ENCODE measurements at places on chromosomes 3 and 15. TPM values are rescaled to one million over a fixed set of nuclear protein-coding genes. Genes with fewer than 3 reads are reported as not detected.

NDN gene
- 35.1 TPM for total RNA-seq

NR1I2 gene
- under 0.01 TPM for total RNA-seq

AGBL1 gene
- total RNA-seq, result not detected

WDR82 gene
- total RNA-seq, result 51.2 TPM

ITPKA gene
- 1.6 TPM for total RNA-seq

SMAD6 gene
- total RNA-seq, result 3.0 TPM

TARS3 gene
- 13.8 TPM for total RNA-seq

LACTB gene
- total RNA-seq, result 63.5 TPM

ARIH1 gene
- total RNA-seq, result 21.3 TPM

IP6K2 gene
- 55.7 TPM for total RNA-seq

WDR5B gene
- total RNA-seq, result 6.9 TPM

C3orf22 gene
- not detected for total RNA-seq

All from fibroblast of villous mesenchyme (primary cell).